Globus pallidus (tissue), 1 donor: ENCODE measurements at places on chromosomes 16 and 17.

- no peak for DNase-seq
Observed at GRCh38 chr17:32285306-32285705, 19.7 kb downstream of the RHBDL3 start.

GRCh38 chr16:47523342-47524006 is 62.3 kb downstream of the PHKB start:
- DNase-seq, result peak; percentile 16

DNA sequence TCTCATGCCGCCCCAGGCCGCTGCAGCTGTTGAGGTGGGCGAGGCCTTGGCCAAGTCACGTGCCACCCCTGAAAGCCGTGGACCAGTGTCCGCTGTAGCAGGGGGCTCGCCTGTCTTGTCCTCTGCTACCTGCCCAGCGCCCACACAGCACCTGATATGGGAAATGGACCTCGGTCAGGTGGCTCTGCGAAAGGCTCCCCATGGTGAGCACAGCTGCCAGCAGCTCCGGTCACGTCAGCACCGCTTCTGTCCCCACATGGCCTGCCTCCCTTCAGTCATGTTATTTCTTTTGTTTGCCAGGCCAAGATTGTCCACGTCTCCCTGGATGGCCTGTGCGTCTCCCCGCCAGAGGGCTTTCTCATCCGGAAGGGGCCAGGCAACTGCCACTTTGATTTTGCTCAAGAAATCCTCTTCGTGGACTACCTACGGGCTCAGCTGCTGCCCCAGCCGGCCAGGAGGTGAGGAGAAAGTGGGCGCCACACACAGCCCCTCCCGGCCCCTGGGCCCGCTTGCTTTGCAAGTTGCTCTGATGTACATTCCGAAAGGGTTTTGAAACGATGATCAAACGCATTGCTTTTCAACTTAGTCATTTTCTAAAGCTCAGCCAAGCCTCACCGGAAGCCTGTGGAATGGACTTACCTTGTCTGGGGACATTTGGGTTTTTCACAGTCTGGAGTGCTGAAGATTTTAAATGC is 219.8 kb downstream of the KATNIP start:
- DNase-seq, result no peak

- DNase-seq, result no peak
Observed at GRCh38 chr16:50550035-50550434, 1.8 kb downstream of the NKD1 start.

DNA sequence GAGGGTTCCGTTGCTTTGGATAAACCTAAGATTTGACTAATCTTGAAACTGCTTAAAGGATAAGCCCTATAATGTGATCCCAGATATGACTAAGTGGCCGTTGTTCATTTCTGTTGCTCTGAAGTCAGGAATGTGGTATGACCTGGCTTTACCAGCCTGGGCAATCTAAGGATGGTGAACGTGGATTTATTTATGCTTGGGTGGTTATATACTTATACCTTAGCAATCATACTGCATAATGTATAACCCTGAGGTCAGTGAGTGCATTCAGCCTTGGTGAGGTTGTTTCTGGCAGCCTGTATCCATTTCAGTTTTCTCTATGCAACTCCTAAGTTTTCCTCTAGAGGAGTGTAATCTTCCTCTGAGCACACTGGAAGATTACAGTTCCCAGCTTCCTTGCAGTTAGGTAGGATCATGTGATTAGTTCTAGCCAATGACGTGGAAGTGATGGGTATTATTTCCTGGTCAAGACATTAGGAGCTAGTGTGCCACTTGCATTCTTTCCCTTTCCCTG is 41.9 kb downstream of the FTO start:
- no peak for DNase-seq
